ENCODE measurements at places on chromosomes 5 and 9.

GRCh38 chr9:27340961-27341511 is 44.1 kb upstream of the EQTN start:
- no peak for DNase-seq

DNA sequence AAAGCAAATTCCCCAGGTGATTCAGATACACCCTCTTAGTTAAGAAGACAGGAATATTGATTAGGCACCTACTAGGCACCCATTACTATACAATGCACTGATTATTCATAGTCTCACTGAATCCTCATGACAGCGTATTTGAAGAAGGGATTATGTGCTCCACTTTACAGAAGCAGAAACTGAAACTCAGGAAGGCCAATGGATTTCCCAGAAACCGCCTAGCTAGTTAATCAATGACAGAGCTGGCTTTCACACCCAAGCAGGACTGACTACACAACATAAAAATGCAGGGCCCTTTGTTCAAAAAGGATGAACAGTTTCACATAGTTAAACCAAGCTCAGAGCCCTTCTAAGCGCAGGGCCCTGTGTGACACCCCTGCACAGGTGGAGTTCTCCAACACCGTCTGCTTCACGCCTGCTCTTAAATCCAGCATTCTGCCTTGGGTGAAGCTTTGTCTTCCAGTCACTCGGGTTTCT is 117.3 kb downstream of the TTLL11 start:
- peak; percentile 90 for DNase-seq

GRCh38 chr9:6805532-6805931 is 47.8 kb downstream of the KDM4C start:
- DNase-seq = no peak

- no peak for DNase-seq
These were observed 3.0 kb downstream of the FGF18 start for GRCh38 chr5:171422495-171422894.

- no peak for DNase-seq
These were observed 2.4 kb downstream of the MAP1B start for GRCh38 chr5:72109625-72110024.

- DNase-seq = no peak
These were observed 780.5 kb upstream of the CDH9 start for GRCh38 chr5:27818888-27819287.

DNA sequence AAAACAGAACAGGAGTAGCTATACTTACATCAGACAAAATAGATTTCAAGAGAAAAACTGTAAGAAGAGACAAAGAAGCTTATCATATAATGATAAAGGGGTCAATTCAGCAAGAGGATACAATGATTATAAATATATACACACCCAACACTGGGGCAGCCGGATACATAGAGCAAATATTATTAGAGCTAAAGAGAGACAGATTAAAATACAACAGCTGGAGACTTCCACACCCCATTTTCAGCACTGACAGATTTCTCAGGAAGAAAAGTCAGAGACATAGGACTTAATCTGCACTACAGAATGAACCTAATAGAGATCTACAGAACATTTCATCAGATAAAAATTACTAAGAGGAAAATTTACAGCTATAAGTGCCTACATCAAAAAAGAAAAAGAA is 35.7 kb downstream of the OXCT1 start:
- no peak for DNase-seq

DNA sequence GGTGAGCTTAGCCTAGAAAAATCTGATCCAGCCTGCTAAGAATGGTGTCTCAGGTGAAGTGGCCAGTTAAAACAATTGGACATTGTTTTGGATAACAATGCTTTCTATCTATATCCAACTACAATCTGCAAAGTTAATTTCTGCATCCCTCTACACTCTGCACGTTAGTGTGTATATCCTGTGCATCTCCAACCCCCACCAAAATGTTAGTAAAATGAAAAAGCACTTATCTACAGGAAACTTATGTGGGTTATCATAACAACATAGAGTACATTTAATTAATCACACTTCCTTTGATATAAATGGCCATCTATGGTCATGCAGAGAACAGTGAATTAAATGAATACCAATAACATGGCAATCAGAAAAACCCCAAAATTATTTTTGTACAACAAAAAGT is 158.7 kb downstream of the NFIB start:
- DNase-seq = no peak

Data from foreskin keratinocyte (primary cell).